ENCODE measurements at places on chromosomes 11 and 22. TPM values are rescaled to one million over a fixed set of nuclear protein-coding genes. Genes with fewer than 3 reads are reported as not detected.

GRCh38 chr11:36822829-36823228, 224.8 kb upstream of the RAG2 start:
- no peak overlapping the region for H3K27ac ChIP-seq
- no peaks in the 10 kb centered on the region for H3K4me1 ChIP-seq
- H3K4me3 ChIP-seq: no peak overlapping the region
- H3K27me3 ChIP-seq: peaks cover 7% of the 10 kb centered on the region
- no peak for DNase-seq

DNA sequence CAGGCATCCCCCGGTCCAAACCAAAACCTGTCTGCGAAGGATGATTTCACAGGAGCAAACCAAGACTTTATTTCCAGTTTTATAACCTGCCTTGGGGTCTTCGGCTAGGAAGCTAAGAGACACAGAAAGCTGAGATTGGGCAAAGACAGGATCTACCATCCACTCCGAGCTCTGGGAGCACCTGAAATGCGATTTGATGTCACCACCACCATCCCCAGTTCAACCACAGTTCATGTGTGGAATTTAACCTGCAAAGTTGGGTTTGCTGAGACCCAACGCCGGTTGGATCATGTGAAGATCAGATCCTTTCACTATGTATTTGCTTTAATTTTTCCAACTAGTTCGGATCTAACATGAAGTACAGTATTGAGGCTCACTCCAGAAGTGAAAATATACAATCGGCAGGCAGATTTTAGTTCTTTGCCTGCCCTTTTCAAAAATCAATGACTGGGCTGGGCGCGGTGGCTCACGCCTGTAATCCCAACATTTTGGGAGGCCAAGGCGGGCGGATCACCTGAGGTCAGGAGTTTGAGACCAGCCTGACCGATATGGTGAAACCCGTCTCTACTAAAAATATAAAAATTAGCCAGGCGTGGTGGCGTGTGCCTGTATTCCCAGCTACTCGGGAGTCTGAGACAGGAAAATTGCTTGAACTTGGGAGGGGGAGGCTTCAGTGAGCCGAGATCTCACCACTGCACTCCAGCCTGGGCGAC, 1.4 kb upstream of the C11orf24 start:
- no peaks in the 10 kb centered on the region for H3K36me3 ChIP-seq
- no peak overlapping the region for H3K27ac ChIP-seq
- DNase-seq: no peak
- no peaks in the 10 kb centered on the region for H3K27me3 ChIP-seq

GRCh38 chr11:7167976-7168740, 79.4 kb downstream of the RBMXL2 start:
- no peaks in the 10 kb centered on the region for H3K27me3 ChIP-seq
- H3K4me3 ChIP-seq: no peak overlapping the region
- H3K27ac ChIP-seq: no peak overlapping the region
- no peak for DNase-seq

The KRTAP5-10 gene
- not detected for total RNA-seq

The MB gene
- not detected for total RNA-seq
